Foreskin keratinocyte (primary cell): ENCODE measurements at places on chromosomes 2 and 18.

DNA sequence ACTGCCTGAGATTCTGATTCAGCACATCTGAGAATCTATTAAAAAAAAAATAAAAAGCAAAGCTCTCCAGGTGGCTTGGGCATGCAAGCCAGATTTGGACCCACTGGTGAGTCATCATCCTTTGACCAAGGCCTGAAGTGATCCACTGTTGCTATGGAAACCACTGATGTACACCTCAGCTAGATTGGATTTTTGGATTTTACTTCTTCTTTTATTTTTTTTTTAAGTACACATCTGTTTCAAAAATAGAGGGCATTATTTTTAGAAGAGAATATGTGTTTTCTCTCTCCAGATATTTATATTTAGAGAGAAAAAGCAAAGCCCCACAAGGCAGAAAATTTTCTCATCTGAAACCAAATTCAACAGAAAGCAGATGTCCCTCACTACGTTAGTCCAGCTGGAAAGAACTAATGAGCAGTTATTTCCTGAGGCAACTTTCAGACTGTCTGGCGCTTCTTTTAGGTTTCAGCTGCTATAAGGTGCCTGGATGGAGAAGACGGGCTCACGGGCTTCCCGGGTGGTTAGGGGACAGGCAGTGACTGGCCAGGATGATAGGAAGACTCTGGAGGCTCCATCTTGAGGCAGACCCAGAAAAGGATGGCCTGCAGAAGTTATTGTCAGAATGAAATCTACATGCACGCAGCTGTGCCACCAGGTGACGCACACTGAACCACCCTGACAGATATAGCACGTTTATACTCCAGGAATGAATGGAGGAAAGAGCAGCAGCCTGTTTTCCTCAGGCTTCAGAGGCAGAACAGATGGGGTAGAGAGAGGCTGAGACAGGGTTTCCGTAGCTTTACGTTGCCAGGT is 50.5 kb downstream of the MRPL35 start:
- peak; percentile 82 for DNase-seq

GRCh38 chr18:9898792-9899549 is 13.2 kb downstream of the TXNDC2 start:
- DNase-seq = peak; percentile 56

DNA sequence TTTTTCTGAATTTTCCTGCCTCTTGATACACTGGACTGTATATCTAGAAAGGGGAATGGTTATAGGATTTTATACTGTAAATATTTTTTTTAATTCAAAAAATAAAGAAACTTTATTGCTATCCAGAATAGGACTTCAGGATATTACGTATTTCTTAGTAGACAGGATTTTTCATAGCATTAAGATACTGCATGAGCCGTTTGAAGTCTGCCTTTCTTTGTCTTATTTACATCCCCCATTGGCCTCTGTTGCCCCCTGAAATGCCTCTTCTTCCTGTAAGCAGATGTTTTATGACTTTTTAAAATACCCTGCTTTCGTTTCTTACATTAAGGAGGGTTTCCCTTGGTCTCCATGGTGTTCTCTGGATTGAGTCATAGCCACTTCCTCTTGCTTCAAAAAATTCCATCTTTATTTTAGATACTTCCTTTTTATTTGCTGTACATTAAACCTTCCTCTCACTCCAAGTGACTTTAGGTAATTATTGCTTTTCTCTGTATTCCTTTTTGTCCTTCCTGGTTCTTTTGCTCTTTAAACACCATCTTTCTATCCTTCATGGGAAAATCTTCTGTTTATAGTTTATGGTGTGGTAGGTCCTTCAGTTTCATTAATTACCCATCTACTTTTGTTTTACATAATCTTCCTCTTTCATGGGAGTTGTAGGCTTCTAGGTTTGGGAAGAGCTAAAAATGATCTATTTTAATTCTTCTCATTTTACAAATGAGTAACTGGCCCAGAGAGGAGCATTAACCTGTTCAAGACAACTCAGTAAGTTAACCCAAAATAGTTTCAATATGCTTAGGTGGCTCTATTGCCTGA is 72.6 kb downstream of the ZNF532 start:
- peak; percentile 7 for DNase-seq

DNA sequence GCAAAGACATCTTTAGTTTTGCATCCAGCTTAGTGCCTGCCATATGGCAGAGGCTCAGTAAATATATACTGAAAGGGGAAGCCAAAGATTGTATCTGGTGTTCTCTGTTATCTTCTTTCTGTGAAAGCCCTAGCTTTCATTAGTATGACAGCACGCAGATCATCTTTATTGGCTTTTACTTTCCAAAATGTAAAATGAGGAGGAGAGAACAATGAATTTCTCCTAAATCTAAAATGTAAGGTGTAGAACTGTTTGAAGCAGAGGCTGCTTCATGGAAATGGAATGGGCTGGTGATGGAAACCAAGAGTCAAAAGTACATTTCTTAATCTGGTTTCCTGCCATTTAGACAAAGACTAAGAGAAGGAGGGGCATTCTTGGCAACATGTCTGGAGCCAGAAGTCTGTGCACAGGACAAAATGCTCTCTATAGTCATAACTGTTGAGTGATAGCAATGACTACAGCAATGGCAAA is 1029.9 kb upstream of the PIK3C3 start:
- DNase-seq = no peak

GRCh38 chr2:215652388-215652787 is 216.5 kb upstream of the FN1 start:
- no peak for DNase-seq

DNA sequence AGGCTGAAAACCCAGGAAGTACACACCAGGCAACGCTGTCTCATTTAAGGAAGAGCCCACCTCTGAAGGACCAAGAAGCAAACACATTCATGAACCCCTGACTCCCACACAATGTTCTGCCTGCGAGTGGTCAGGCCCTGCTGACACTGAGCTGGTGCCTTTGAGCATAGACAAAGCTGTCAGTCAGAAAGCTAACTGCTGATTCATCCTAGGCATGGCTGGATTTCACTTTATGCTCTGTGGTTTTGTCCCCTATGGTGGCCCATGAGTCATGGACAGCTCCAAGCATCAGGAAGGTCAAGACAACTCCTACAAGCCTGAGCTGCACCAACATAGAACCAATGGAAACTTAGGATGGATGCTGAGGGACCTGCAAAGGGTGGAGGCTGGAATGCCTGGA is 78.9 kb downstream of the UXS1 start:
- no peak for DNase-seq

DNA sequence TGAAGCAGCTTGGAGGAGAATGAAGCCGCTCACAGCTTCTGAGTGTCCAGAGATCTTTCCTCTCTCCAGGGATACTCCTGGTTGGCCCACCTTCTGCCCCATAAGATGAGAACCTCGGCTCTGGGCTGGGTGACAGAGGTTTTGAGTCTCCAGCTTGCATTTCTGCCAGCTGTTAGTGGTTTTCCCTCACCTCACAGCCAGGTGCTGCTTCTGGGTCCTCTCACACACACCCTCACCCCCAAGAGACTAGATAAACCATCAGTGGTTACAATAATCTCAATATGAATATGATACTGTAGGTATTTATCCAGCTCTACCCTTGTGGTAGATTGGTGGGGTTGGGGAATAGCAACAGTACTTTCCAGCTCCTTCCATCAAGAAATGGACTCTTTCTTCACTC is 161.7 kb upstream of the SIX3 start:
- DNase-seq = no peak

DNA sequence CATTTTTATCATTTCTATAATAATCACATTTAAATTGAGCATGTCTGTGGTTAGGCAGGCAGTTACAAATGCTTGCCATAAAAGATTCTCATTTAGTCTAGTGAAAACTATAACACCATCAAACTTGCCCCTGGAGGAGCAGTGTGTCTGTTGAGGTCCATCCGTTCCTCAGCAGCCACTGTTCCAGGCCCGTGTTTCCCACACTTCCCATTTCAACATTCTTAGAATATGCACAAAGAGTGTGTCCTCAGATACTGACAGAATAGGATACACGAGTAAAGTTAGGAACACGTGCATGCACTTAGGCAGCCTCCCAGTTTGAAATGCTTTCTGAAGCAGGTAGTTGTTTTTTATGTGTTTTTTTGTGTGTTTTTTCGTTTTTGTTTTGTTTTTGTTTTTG is 39.9 kb downstream of the NCK2 start:
- no peak for DNase-seq

DNA sequence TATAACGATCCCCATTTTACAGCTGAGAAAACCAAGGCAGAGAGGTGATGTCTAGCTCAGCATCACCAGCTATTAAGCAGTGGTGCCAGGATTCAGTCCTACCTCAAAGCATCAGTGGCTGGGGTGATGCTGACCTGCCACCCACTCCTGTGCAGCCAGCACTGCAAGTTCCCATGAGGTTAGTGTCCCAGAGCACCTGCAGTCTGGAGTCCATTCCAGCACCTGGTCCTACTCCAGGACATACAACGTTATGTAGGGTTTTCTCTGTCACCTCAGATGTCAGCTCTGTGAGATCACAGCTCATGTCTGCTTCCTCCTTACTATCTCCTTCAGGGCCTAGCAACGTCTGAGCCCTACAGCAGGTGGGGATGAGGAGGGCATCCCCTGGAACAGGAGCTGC is 328.0 kb upstream of the HS6ST1 start:
- no peak for DNase-seq

DNA sequence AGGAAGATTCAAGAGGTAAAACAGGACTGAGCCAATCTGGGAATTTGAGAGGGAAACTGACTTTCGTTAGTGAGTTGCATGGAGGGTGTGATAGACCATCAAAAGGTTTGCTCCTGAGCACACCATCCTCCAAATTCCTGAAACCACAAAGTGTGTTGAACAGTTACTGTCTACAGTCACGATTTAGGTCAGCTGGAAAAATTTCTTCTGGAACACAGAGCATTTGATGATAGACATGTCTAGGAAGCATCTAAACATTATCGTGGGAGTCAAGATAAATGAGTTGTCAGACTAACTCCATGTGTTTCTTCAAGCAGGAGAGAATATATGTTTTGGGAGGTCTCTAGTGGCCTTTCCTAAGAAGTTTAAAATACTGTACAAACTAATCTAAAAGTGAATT is 449.4 kb upstream of the SLC14A2 start:
- DNase-seq = no peak

- no peak for DNase-seq
These were observed 97.6 kb downstream of the MRPS9 start for GRCh38 chr2:105135436-105135835.

DNA sequence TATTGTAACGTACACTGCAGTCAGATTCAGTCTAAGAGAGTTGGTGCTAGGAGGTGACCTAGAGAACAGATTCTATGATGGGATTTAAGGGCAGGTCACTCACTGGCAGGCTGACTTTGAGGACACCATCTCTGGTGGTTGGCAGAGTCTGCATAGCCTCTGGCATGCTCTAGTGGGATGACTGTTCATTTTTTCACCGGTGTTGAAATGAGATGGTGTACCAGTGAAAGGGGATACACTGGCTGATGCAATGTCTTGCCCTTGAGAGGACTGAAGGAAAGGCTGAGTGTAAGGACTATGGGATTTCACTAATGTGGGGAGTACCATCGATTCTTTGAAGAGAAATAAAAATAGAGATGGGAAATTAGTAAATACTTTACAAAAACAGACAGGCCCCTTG is 186.9 kb upstream of the PIEZO2 start:
- no peak for DNase-seq

DNA sequence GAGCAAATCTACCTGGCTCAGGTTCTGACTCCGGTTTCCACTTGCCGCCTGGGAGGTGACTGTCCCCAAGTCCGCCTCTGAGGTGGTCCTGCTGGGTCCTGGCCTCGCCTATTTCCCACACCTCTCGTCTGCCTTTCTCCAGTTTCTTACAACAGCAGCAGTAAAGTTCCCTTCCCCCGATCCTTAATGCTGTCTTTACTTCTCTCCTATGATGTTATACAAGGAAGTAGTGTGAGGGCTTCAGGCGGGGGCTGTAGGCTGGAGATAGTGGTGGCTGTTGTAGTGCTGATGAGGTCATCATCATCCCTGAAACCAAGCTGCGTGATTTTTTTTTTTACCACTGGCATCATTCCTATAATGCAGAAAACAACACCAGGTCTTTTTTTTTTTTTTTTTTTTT is 18.9 kb downstream of the TGIF1 start:
- DNase-seq = no peak

- no peak for DNase-seq
These were observed 60.4 kb downstream of the PLB1 start for GRCh38 chr2:28556303-28556702.

- DNase-seq = no peak
These were observed 124.3 kb upstream of the RAB12 start for GRCh38 chr18:8484951-8485350.

- no peak for DNase-seq
These were observed 148.0 kb upstream of the KCTD1 start for GRCh38 chr18:26696308-26696707.

GRCh38 chr2:134324430-134324829 is 70.6 kb downstream of the MGAT5 start:
- no peak for DNase-seq

DNA sequence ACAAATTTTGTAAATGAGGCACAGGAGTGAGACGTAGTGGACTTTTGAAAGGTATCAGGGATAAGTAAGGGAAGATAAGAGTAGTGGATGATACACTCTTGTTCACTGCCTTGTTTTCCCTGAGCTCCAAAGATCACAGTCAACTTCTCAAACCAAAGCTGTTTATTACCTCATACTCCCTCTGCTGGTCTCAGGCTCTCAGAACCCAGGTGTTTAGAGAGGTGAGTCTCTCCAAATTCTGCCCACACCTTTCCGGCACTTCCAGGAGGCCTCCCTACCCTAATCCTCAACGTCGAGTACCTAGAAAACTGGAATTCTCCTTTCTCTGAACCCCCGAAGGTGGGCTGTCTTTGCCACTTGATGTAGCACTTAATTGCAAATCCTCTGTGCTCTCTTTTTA is 621.1 kb downstream of the BCL11A start:
- DNase-seq = no peak

DNA sequence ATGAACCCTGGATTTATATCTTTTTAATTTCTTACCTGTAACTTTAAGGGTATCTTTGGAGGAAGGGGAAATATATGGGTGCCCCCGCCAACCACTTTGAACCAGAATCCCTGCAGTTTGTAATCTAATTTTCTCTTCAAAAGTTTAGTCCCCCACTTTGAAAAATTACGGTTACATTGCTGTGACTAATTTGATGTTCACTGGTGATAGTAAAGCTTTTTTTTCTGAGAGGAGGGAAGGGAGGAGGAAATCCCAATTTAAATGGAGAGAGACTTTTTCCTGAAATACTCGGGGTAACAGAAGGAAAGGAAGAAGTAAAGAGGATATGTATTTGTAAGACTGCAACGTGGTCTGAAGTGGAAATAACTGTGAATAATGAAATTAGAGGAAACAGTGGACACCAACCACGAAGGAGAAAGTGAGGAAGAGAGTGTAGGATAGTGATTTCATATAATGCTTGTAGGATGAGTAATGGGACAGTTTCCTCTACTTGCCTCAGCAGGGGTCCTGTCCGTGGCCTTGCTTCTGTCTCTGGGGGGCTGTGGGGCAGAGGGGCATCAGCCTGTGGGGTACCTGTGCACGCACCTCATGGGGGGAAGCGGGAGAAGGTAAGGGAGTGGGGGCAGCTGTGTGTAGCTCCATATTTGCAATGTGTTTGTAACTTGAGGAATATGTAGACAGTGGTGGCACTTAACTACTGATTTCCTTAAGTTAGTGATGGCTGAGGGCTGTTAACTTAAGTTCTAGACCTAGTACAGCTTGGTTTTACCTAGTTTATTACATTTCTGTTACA is 161.1 kb downstream of the LTBP1 start:
- DNase-seq = no peak

- no peak for DNase-seq
These were observed 5.9 kb upstream of the CNNM3 start for GRCh38 chr2:96809951-96810782.
